ENCODE measurements at places on chromosomes 12 and 14. TPM values are rescaled to one million over a fixed set of nuclear protein-coding genes. Genes with fewer than 3 reads are reported as not detected.

Gene MYF6
- not detected for total RNA-seq

Gene GYS2
- total RNA-seq: not detected

Gene FLVCR2
- 8.3 TPM for total RNA-seq

Gene CLEC4D
- total RNA-seq: not detected

Gene E2F7
- total RNA-seq: not detected

Gene OAS1
- 15.3 TPM for total RNA-seq

Gene DNAH10
- total RNA-seq: under 0.01 TPM

Gene B3GNT4
- total RNA-seq: 2.4 TPM

Gene CCDC197
- not detected for total RNA-seq

Gene KLRC2
- total RNA-seq: not detected

Gene EML5
- total RNA-seq: 0.71 TPM

Gene BCL2L2
- 50.6 TPM for total RNA-seq
